Ecto neural progenitor cell (in vitro differentiated cells): ENCODE measurements at places on chromosomes 11 and 22.

GRCh38 chr22:38513063-38513462 is 7.0 kb upstream of the DDX17 start:
- no peak for DNase-seq

DNA sequence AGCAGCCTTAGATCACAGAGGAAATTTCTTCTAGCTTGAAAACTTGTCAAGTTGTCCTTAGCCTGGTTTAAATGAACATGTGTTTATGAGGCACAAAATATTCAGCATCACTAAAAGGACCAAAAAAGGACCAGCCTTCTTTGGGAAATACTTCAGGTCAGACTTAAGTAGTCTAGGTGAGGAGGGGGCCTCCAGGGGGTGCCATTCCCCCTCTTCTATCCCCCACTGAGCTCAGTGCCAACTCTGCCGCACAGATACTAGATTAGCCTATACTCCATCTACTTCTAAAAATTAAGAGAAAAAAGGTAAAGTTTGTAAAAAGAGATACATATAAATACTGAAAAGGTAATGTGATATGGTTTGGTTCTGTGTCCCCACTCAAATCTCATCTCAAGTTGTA is 20.6 kb downstream of the CLTCL1 start:
- no peak for DNase-seq

GRCh38 chr11:47932544-47932943 is 47.8 kb upstream of the PTPRJ start:
- DNase-seq = no peak

- DNase-seq = no peak
Observed at GRCh38 chr11:13487661-13488030, 8.2 kb downstream of the PTH start.

DNA sequence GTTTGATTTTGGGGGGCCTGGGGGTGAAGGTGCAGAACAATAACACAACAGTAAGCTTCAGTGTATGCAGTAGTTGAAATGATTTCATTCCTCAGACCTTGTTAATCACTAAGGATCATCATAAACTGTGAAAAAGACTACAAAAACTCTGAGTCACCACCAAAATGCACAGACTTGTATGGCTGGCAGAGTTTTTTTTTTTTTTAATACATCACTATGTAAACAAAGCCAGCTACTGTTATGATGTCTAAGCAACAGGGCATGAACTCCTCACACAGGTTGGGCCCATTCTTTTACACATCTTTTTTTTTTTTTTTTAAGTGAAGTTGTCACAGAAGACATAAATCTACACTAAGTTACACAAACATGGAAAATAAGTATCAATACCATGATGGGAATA is 311.9 kb downstream of the GUCY1A2 start:
- no peak for DNase-seq

DNA sequence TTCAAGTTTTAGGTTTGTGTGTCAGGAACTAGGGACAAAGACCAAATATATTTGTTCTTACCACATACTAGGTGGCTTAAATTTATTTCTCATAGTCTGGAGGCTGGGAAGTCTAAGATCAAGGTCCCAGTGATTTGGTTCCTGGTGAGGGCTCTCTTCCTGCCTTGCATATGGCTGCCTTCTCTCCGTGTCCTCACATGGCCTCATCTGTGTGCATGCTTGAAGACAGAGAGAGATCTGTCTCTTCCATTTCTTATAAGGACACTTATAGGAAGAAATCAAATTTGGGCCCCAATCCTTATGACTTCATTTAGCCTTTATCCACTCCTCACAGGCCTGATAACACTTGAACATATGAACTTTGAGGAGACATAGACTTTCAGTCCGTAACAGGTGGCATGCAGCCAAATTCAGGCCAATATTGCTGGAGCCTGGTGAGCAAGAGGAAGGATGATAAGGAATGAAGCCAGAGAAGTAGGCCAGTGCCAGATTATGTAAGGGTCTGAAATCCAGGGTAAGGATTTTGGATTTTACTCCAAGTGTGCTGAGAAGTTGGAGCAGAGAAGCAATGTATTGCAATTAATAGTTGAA is 35.1 kb downstream of the TTC17 start:
- no peak for DNase-seq

GRCh38 chr22:23243859-23244689 is 63.8 kb downstream of the BCR start:
- no peak for DNase-seq

GRCh38 chr11:15651816-15652215 is 537.1 kb downstream of the INSC start:
- DNase-seq = no peak

DNA sequence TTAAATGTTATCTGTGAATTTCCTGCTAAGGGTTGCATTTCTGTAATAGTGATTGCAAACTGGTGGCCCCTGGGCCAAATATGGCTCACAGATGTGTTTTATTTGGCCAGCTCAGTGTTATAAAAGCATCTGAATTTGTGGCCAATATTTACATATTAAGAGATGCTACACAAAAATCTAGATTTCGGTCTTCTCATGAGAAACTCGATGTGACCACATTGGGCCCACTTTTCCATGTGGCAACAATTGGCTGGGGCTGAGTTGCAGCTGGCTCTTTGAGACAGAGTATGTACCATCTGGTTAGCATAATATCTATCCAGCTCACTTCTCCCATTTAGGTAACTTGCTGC is 244.5 kb upstream of the POU2AF2 start:
- DNase-seq = no peak

DNA sequence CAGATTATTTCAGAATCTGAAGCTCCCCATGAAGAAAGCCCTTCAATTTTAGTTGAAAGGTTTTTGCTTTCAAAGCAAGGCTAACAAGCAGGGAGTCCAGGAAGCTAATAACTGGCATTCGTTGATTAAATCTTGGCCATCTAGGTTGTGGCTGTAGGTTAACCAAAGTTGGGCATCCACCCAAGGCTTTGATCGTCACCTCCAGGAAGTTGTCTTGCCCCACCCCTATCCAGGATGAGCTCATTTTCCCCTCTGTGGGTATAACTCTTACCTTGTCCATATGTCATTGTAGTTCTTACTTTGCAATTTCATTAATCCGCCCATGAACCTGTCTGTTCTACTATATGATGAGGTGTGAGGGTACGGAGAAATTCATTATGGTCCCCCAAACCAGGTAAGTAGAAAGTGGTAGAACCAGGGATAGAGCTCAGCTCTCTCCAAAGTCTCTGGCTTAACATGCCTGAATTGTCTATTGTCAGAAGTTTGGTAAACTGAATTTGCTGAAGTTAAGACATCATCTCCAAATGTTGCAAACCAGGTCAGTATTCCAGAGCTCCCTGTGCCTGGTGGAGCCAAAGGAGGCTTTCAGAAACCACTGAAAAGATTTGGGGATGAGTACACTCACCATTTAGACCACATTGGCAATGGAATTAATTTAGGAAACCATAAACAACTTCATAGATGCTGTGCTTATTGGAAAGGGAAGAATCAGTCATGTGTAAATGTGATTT is 97.1 kb downstream of the CD44 start:
- DNase-seq = no peak

- no peak for DNase-seq
Observed at GRCh38 chr11:134361661-134362060, 29.9 kb downstream of the GLB1L2 start.

DNA sequence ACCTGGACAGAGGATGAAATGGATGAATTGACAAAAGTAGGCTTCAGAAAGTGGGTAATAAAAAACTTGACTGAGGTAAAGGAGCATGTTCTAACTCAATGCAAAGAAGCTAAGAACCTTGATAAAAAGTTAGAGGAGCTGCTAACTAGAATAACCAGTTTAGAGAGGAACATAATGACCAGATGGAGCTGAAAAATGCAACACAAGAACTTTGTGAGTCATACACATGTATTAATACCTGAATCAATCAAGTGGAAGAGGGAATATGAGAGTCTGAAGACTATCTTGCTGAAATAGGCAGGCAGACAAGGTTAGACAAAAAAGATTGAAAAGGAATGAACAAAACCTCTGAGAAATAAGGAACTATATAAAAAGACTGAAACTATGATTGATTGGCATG is 47.9 kb upstream of the SLC22A9 start:
- no peak for DNase-seq

- DNase-seq = no peak
Observed at GRCh38 chr22:17964156-17964555, 60.2 kb downstream of the MICAL3 start.

- peak; percentile 28 for DNase-seq
Observed at GRCh38 chr22:49305966-49306631, 521.6 kb downstream of the BRD1 start.

DNA sequence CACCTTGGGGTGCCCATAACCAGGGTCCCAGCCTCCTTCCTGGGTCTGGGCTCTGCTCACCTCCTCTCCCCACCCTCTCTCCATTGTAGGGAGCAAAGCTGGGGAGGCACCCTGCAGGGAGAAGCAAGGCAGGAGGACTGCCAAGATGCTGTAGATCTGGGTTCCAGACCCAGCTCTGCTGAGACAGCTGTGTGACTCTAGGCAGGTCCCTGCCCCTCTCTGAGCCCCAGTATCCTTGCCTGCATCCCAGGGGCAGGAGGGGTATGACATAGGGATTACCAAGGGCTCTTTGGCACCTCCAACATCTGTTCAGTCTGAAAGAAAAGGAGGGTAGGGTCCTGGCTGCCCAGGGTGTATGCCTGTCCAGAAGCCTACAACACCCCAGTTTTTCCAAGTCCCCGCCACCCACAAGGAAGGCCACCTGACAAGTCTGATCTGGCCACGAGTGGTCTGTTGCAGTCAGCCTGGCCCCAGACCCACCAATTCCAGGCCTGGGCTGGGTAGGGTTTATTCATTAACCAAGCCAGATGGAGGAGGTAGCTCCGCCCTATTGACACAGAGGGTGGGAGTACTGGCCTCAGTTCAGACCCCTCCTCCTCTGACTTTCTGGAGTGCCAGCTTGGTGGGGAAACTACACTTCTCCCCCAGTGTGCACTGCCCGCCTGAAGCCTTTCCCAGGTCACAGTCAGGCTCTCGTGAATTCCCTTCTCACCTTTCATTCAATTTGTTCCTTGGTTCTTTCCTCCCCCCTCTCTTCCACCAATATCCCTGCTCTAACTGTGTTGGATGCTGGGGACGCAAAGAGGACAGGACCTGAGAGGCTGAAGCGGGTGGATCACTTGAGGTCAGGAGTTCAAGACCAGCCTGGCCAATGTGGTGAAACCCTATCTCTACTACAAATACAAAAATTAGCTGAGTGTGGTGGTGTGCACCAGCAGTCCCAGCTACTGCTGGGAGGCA is 15.0 kb downstream of the STARD10 start:
- DNase-seq = no peak

GRCh38 chr22:41696703-41697102 is 2.6 kb upstream of the MEI1 start:
- DNase-seq = no peak

DNA sequence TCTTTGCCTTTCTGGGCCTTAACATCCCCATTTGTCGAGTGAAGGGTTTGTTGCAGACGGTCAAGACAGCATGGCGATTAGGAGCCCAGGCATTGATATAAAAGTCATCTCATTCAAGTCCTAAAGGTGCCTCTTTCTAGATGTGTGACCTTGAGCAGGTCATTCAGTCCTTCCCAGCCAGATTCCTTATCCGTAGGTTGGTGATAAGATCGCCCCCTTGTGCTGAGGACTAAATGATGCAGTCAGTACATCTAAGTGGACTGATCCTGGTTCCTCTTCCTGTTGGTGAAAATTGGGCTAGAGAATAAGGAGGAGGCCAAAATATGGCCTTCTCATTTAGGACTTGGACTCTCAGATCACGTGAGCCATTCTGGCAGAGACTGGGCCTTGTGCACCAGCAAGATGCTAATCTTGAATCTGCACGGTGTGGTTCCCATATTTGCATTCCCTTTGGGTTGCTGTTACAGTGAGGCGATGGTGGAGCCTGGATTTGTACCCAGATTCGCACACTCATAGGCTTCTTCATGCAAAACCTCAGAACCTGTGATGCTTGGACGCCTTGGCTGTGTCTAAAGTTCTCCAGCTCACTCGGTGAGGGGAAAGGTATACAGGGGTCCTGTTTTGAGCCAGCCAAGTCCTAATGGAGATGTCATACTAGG is 156.8 kb downstream of the MYO18B start:
- no peak for DNase-seq

- DNase-seq = no peak
Observed at GRCh38 chr11:33333816-33334215, 76.6 kb downstream of the HIPK3 start.

DNA sequence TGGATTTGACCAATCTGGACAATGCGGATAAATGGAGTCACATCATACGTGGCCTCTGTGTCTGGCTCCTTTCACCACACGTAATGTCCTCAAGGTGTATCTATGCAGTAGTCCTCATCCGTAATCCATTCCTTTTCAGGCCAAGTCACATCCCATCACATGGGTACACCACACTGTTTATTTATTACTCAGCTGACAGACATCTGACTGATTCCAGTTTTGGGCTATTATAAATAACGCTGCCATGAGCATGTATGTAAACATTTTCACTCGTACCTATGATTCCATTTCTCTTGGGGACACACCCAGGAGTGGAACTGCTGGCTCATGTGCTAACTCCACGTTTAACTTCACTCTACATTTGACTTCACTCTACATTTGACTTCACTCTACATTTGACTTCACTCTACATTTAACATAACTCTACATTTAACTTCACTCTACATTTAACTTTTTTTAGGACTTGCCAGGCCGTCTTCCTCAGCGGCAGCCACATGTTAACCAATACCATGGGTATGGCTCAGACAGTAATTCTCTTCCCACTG is 52.1 kb downstream of the SHANK2 start:
- DNase-seq = no peak

GRCh38 chr11:76670485-76671236 is at the start of gene LRRC32:
TSS of gene LRRC32 (minus strand) at chr11:76670747. CDS start at chr11:76665954, 4,793 bp downstream.
- DNase-seq = peak; percentile 81

DNA sequence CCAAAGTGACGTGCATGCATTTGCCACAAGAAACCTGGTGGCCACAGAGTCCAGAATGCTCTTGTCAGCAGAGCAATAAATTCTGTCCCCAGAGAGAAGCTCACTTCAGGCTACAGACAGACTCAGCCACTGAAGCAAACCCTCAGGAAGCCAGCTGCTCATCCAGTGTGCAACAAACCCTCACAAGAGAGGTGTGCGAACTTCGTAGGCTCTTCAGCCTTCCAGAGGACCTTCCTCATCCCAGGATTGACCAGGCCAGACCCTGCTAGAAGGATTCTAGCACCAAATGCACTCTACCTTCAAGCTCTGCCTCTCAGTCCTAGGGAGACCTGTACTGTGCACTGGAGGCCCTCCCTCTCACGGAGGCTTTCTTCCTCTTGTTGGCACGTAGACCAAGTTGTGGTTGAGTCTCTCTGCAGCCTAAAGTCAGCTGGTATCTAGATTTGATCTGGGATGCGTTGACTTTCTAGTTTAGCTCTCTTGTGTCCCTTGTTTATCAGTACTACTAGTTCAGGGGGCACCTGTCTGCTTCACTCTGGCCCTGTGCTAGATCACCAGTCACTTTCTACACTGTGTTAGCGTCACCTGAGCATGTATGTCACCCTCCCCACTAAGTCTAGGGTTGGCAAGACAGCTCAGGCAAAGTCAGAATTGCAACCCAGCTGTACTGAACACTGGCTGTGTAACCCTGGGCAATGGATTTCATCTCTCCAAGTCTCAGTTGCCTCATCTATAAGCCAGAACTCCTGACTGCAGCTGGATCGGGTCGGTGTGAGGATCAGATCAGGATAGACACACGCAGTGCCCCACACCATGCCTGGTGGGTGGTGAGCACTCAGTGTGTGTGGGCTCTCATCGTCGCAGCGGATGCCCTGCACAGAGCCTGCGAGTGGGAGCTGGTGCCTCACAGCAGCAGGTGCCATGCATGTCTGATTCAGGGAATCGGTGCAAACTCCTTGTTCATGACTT is 22.1 kb upstream of the TMPRSS13 start:
- DNase-seq = peak; percentile 36
